ENCODE measurements at places on chromosomes 11 and 22.

GRCh38 chr11:118304568-118305248, at the start of gene CD3E:
CD3E (plus strand) TSS chr11:118304730; CDS start chr11:118304953, 223 bp downstream.
- no peak for DNase-seq

GRCh38 chr11:48107188-48107704, 109.4 kb upstream of the OR4B1 start:
- no peak for DNase-seq

- no peak for DNase-seq
Observed at GRCh38 chr11:45576461-45577215, 88.8 kb downstream of the CHST1 start.

- no peak for DNase-seq
Observed at GRCh38 chr22:49123621-49124192, 704.0 kb downstream of the BRD1 start.

DNA sequence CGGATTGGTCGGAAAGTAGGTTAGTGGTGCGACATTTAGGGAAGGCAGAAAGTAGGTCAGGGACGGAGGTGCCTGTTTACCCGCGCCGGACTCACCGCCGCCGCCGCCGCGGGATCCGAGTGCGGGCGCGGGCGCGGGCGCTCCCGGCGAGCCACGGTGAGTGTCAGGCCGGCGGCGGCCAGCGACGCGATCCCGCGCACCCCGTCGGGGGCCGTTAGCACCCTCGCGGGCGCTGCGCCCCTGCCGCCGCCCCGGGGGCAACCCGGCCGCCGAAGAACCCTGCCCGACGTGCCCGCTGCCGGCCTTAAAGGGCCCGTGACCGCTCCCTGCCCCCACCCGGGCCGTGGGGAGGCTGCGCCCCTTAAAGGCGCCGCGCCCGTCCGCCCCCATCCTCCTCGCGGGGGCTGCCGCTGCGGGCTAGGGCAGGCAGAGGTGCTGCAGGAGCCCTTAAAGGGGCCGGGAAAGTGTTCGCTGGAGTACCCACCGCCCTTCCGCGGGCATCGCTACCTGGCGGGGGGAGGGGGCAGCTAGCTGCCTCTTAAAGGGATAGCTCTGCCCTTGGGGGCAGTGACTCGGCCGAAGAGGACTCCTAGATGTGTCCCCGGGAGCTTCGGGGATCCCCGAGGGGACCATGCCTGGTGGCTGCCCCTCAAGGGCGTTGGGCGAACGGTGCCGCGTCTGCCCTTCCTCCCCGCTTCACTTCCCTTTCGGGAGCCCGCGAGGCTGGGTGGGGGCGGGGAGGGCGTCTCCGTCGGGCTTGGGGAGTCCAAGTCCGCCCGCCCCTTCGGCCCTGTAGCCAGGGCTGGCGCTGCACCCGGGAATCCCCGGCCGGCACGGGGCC, at the start of gene BMAL1:
TSS of gene BMAL1 (plus strand) at position 23 of the 841 bp plus-strand sequence. CDS start 76,519 bp downstream, outside the sequence.
- peak; percentile 65 for DNase-seq

- no peak for DNase-seq
Observed at GRCh38 chr11:21774212-21774611, 418.7 kb upstream of the ANO5 start.

- DNase-seq = no peak
Observed at GRCh38 chr22:50530580-50530876, 716 bp upstream of the TYMP start.

- DNase-seq = no peak
Observed at GRCh38 chr11:62646825-62647608, 604 bp upstream of the GANAB start.

DNA sequence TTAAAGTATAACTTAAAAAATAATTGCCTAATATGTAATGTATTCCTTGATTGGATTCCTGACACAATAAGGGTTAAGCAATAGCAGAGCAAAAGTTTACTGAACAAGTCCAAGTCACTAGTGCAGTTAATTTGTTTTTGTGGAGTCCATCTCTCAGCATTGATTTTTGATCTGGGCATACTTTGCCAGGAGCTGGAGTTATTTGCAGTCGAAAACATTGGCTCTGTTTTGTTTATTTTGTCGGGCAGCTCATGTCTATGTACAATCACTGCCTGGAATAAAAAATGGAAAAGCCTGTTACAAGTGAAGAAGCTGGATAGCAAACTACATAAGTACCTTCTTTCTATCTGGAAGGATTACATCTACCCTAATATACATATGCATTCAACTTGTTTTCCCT, 625.2 kb downstream of the CNTN5 start:
- DNase-seq = no peak

DNA sequence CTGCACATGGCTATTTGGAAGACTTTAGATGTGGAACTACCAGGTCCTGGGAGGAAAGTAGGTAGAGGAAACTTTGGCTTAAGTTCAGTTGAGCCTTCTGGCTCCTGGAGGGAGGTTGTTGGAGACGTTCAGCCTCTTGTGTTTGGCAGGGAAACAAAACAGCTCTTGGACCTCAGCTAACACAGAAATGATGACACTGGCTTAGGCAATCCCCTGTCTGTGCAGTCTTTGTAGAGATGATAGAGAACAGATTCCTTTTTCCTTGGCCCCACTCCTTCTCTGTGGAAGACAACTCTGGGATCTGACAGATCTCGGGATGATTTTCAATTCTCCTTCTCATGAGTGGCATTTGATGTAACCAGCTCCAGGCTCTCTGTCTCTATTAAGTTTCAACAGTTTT, 428.5 kb downstream of the TMEM135 start:
- DNase-seq = no peak

- no peak for DNase-seq
Observed at GRCh38 chr11:95341221-95341620, 110.2 kb upstream of the SESN3 start.

DNA sequence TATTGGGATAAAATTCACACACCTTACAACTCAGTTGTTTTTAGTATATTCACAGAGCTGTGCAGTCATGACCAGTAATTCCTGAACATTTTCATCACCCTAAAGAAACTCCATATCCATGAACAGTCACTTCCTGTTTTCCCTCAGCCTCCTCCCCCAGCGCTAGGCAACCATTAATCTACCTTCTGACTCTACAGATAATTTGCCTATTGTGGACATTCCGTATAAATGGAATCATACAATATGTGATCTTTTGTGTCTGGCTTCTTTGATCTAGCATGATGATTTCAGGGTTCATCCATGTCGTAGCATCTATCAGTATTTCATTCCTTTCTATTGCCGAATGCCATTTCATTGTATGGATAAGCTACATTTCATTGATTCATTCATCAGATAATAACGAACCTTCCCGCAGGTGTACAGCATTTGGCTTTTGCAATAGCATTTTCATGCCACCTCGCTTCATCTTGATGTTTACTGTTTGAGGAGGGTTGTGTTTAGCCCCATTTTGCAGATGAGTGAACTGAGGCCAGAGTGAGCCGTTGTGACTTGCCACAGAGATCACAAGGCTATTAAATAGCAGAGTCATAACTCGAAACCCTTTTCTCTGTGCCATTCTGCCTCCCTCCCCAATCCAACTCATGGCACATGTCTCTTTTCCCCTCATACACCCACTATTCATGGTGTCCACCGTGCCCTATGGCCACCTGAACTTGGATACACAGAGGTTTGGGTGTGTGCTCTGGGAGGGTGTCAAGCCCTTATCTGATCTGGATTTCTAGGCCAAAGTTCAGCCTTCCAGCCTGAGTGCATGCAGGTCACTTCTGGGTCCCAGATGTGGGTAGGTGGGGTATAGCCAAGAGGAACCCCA, 11.1 kb upstream of the MYH9 start:
- no peak for DNase-seq

GRCh38 chr22:22881116-22882000, 6.3 kb upstream of the IGLL5 start:
- DNase-seq = no peak

DNA sequence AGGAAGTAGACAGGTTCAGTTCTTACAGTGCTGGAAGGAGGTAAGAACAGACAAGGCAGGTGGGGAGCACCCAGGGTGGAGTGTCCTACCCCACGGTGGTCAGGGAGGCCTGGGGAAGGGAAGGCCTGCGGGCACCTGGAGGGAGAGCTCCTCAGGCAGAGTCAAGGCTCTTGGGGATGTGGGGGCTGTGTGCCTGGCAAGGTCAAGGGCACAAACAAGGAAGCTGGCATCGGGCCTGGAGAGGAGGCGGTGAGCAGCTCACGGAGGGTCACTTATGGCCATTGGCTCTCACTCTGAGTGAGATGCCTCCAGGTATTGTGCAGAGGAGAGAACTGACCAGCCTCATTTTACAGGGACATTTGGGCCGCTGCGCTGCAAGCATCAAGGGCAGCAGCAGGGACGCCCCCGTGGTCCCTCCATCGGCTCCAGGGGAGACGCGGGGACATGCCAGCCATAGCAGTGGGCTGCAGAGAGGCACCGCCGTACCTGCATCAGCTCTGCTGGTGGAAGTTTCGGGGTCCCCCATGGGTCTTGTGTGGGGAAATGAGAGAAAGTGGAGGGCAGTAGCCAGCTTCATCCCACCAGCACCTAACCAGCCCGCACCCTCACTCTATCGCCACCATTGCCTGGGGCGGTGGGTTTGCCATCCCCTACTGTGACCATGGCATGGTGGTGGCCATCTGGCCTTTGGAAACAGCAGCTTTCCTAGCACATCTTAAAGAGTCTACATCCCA, 37.5 kb upstream of the RTL6 start:
- DNase-seq = no peak

- no peak for DNase-seq
Observed at GRCh38 chr11:124920870-124921609, 2.0 kb downstream of the HEPN1 start.

DNA sequence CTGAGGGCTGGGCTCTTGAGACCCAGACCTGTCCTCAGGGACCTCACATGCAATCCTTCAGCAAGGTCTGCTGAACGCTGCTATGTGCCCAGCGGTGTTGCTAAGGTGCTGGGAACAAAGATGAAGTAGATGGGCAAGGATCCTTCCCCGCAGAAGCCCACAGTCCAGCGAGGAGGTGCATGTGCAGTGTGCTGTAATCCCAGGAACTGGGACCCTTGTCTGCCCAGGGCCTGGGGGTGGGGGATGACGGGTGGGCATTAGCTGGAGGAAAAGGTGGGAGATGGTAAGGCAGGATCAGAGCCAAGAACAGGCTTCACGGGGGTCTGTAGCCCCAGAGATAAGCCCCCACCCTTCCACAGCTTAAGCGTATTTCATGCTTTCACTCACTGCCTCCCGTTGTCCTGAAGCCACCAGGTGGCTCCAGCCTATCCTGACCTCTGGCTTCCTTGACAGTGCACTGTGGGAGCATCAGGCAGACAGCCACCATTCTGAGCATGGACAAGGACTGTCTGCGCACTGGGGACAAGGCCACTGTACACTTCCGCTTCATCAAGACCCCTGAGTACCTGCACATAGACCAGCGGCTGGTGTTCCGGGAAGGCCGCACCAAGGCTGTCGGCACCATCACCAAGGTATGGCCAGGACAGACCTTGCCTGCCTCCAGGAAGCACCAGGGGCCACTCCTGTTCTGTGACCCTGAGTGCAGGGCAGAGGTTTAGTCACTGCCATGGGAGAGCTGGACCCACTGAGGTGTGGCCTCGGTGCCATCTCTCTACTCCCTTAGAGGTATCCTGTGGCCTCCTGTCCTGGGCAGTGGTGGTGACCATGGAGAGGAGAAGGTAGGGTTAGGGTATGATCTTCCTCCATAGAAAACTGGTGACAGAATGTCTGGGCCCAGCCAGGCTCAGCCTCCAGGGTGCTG, 22.0 kb downstream of the GTPBP1 start:
- DNase-seq = no peak

DNA sequence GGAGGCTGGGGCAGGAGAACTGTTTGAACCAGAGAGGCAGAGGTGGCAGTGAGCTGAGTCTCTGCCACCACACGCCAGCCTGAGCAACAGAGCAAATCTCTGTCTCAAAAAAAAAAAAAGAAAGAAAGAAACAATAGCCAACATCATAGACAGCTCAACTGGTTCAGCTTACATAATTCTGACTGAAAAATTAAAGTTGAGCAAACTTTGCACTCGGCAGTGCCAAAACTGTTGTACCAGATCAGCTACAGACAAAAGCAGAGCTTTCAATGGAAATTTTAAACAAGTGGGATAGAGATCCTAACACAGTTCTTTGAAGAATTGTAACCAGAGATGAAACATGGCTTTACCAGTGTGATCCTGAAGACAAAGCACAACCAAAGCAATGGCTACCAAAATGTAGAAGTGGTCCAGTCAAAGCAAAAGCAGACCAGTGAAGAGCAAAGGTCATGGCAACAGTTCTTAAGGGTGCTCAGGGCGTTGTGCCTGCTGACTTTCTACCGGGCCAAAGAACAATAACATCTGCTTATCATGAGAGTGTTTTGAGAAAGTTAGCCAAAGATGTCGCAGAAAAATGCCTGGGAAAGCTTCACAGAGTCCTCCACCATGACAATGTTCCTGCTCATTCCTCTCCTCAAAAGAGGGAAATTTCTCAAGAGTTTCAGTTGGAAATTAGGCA, 59.3 kb downstream of the TTC28 start:
- DNase-seq = no peak

DNA sequence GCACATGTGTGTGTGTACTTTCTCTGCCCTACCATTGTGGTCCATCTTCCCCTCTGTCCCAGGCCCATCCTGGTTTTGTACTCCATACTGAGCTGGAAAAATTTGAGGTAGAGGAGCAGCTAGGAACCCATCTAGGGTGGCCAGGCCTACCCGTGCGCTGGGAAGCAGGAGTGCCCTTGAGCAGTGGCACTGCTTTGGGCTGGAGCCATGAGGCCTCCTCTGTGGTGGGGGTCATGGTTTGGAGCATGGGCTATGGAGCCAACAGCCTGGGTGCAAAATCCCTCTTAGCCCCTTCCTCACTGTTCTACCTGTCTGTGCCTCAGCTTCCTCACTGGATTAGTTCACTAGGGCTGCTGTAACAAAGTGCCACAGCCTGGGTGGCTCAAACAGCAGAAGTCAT, 21.9 kb upstream of the ALG8 start:
- DNase-seq = no peak

GRCh38 chr11:86800960-86801272, 574 bp downstream of the PRSS23 start:
- DNase-seq = no peak

DNA sequence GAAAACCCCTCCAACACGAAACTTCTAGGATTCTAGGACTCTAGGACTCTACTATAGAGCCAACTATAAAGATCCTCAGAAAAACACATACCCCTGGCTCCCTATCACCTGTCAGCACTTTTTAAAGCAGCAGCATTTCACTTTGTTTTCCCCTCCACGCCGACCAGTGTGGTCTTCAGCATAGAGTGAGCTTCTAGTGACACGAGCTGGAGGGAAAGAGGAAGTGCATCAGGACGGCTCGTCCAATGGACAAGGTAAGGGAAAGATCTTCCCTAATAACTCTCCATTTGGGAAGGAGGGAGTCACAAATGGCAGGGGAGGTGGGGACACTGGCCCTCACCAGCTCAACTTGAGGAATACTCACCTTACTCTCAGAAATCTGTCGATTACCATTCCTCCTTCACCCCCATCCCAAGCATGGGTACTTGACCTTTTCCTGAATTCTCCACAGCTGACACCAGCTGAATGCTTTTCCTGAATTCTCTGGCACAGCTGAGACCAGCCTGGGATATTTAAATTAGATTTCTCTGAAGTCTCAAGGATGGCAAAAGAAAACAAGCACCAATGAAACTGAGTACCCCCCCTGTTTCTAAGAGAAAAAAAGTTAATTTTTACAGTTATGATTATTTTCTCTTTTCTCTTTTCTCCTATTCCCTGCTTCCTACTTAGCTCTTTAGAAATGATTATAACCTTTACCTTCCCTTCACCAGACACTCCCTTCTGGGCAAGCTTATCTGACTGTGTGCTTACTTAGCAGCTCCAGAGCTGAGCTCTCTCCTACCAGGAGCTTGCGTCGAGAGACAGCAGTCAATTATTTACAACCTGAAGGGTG, 33.3 kb upstream of the NNMT start:
- DNase-seq = no peak

All from anterior cingulate cortex (tissue), 58 donors.